ENCODE measurements at places on chromosomes 6 and 20. TPM values are rescaled to one million over a fixed set of nuclear protein-coding genes. Genes with fewer than 3 reads are reported as not detected.

GRCh38 chr6:816510-817084 lies 123.7 kb upstream of the EXOC2 start:
- no peak overlapping the region for H3K4me3 ChIP-seq
- 0 out of 2 replicates have a peak, but pooled peaks cover 4% of the 10 kb centered on the region for H3K4me1 ChIP-seq
- H3K27me3 ChIP-seq = no peaks in the 10 kb centered on the region
- no peaks in the 10 kb centered on the region for H3K36me3 ChIP-seq
- no peak for DNase-seq
- no peak overlapping the region for H3K27ac ChIP-seq

Gene CD93
- total RNA-seq = not detected

Gene KHDC1
- 2.2 TPM for total RNA-seq

DNA sequence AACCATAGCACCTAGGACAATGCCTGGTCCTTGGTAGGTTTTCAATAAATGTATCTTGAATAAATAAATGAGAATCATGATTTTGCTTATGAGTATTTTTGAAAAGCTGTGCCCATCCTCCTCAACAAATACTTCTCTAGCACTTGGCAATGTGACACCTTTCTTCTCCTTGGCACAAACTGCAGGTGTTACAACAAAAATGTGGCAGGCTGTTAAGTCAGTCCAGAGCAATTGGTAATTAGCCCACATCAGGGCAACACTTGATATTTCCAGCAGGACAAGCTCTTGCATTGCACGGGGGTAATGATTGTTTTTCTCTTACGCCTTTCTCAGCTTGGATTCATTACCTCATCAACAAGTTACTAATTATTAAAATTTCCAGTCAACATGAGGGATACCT lies 31.6 kb upstream of the SNX9 start:
- no peaks in the 10 kb centered on the region for H3K27me3 ChIP-seq
- no peaks in the 10 kb centered on the region for H3K36me3 ChIP-seq
- DNase-seq = no peak
- H3K4me1 ChIP-seq = no peaks in the 10 kb centered on the region
- no peak overlapping the region for H3K4me3 ChIP-seq

GRCh38 chr20:32327087-32327681 lies 30.9 kb upstream of the ASXL1 start:
- H3K27ac ChIP-seq = no peak overlapping the region
- DNase-seq = no peak
- peaks cover 18% of the 10 kb centered on the region for H3K4me1 ChIP-seq
- no peaks in the 10 kb centered on the region for H3K27me3 ChIP-seq

Gene BMP7
- not detected for total RNA-seq

Gene TAGAP
- total RNA-seq = 8.4 TPM

Gene PHACTR3
- total RNA-seq = not detected

Gene SLC17A9
- not detected for total RNA-seq

DNA sequence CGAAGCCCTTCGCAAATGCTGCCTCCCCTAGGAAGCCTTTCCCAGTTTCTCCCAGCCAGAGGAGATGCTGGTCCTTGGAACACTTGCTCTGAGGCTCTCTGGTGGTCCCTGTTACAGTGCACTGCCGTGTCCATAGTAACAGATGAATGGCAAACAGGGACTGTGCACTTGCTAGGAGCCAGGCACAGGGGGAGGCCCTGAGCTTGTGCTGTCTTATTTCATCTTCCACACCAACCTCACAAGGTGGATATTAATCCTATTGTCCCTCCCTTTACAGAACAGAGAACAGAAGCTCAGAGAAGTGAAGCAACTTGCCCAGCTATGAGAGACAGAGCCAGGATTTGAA lies 19.0 kb downstream of the SRC start:
- H3K36me3 ChIP-seq = peaks cover 9% of the 10 kb centered on the region
- no peak for DNase-seq
- no peaks in the 10 kb centered on the region for H3K4me1 ChIP-seq
- no peak overlapping the region for H3K4me3 ChIP-seq
- H3K27ac ChIP-seq = no peak overlapping the region

Gene OOEP
- not detected for total RNA-seq

- H3K27me3 ChIP-seq = no peaks in the 10 kb centered on the region
- no peak overlapping the region for H3K27ac ChIP-seq
- no peak overlapping the region for H3K4me3 ChIP-seq
- H3K36me3 ChIP-seq = no peaks in the 10 kb centered on the region
- DNase-seq = peak; percentile 35
These were observed 35.5 kb upstream of the AFDN start for GRCh38 chr6:167791091-167791779.

Gene NHLRC1
- 1.3 TPM for total RNA-seq

Gene CAGE1
- 0.08 TPM for total RNA-seq

DNA sequence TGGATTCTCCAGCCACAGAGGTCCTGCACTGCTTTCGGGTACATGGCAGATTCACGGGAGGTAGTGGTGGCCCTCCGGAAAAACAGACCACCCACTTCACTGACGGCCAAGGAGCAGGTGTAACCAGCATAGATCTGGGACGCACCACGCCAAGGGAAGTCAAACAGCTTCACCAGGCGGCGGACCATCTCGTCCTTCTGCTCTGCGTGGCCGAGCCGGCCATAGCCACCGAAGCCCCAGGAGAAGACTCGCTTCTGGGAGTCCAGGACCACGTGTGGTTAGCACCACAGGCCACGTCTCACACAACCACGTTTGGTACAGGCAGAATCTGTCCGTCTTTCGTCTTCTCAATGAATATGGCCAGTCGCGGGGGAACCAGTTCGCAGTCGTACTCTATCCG lies 184.8 kb upstream of the COL21A1 start:
- no peak for DNase-seq
- no peaks in the 10 kb centered on the region for H3K36me3 ChIP-seq
- no peak overlapping the region for H3K4me3 ChIP-seq

GRCh38 chr6:36373368-36374019 lies 14.0 kb downstream of the ETV7 start:
- H3K27me3 ChIP-seq = no peaks in the 10 kb centered on the region
- H3K4me1 ChIP-seq = peaks cover 11% of the 10 kb centered on the region
- no peaks in the 10 kb centered on the region for H3K36me3 ChIP-seq
- DNase-seq = no peak
- H3K4me3 ChIP-seq = no peak overlapping the region

DNA sequence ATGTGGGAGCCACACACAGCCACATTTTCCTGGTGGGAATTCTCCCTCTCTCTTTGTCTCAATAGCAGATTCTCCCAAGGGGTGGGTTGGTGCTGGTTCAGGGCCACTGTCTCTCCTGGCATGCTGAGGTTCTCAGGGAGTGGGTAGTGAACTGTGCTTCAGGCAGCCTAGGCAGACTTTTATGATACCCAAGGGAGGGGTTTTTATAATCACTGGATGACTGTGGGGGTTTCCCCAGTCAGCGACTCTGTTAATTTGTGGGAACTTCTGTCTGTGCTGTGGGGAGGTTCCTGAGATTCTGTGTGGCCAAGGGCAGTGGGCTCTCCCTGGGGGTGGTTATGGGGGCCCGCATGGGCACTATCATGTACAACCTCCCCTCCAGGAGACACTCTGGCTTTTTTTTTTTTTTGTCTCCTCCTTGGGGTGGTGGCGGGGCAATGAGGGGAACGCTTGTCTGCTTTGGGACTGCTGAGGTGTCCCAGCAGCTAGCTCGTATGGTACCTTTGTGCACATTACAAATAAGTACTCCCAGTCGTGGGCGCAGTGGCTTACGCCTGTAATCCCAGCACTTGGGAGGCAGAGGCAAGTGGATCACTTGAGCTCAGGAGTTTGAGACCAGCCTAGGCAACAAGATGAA lies 10.0 kb downstream of the PTK7 start:
- H3K36me3 ChIP-seq = no peaks in the 10 kb centered on the region
- H3K4me1 ChIP-seq = peaks cover 19% of the 10 kb centered on the region
- DNase-seq = no peak
